ENCODE measurements at places on chromosomes 12 and 14. TPM values are rescaled to one million over a fixed set of nuclear protein-coding genes. Genes with fewer than 3 reads are reported as not detected.

- no peak for DNase-seq
Measured at GRCh38 chr14:70788898-70789297, 20.4 kb downstream of the MAP3K9 start.

DNA sequence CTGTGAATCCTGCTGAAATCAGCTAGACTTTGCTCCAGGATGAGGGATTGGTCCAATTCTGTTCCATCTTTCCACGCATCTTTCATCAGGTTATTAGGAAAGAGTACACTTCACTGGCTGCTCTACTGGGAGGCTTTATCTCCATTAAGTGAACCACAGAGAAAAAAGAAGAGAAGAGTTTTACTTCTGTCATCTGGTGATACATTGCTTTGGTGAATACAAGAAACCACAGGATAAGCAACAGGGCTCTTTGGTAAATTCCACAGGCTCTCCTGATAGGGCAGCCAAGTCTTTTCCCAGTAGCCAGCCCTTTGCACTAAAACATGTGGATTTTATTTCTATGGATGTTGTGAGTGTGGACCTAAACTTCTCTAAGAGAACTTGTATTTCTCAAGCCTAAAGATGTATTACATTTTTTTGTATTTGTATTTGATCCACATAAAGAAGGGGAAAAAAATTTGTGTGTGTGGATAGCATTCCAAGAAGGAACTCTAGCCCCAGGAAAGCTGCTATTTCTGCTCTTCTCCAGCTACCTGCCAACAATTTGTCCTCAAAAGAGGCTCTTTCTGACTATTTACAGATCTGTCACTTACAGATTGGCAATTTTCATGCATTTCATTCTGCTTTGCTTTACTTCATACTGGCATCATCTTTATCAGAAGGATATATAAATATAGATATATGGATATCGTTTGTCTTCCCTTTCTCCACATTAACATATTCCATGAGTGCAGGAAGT, 1117.6 kb upstream of the TMEM132C start:
- peak; percentile 34 for DNase-seq

DNA sequence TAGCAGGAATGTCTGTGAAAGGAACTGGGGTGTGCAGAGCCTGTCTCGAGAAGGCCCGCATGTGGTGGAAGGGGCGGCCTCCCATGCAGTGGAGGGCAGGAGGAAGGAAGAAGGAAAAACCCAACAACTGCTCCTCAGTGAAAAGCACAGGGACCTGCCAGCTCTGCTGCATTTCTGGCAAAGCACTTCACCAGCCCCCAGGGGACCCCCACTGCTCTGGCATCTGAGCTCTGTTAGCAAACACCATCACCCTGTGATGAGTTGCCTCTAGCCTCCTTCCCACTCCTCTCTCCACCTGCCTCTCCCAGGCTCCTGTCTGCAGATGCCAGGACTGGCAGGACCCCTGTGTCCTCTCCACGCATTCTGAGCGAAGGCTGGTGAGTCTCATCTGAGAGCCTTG, 69.0 kb upstream of the DDX11 start:
- DNase-seq, result no peak

GRCh38 chr14:95268350-95268749, 51.4 kb downstream of the CLMN start:
- no peak for DNase-seq

DNA sequence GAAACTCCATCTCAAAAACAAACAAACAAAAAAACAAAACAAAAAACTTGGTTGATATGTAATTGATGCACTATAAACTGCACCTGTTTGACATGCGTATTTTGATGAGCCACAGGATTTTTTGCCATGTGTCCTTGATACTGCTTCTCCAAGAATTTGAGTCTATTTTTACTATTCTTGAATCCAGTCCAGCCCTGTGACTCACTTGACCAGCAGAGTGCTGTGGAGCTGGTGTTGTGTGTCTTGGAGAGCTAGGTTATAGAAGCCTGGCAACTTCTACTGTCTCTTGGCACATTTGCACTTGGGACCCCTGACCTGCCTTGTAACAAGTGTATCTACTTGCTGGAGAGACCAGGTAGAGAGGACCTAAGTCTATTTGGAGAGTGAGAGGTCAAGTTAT, 52.0 kb downstream of the KLRG1 start:
- peak; percentile 18 for DNase-seq

DNA sequence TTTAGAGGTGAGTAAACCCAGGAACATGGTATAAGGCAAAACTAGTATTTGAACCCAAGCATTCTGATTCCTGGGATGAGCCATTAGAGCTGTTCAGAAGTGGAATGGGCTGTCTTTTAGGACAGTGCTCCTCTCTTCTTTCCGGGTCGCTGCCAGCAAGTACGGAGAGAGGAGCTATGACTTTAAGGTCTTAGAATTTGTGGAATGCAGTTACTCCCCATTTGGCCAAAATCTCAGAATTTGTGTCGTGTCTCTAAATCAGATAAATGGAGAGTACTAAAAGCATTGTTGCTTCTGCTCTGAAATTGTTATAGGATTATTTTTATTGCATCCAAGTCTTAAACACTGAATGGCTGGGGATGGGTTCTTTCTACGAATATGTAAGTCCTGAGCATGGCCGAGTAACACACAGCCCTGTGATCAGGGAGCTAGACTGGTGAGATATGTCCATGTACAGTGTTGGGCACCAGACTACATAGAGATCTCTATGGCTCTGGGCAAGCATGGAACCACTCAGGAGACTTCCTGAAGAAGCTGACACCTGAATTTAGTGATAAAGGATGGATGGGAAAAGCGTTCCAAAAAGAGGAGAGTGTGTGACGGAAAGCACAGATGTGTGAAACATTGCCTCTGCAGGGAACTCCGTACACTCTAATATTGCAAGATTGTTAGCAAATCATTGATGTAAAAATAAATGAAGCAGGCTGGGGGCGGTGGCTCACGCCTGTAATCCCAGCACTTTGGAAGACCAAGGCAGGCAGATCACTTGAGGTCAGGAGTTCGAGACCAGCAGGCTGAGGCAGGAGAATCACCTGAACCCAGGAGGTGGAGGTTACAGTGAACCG, 184.7 kb downstream of the SRGAP1 start:
- DNase-seq, result peak; percentile 38

DNA sequence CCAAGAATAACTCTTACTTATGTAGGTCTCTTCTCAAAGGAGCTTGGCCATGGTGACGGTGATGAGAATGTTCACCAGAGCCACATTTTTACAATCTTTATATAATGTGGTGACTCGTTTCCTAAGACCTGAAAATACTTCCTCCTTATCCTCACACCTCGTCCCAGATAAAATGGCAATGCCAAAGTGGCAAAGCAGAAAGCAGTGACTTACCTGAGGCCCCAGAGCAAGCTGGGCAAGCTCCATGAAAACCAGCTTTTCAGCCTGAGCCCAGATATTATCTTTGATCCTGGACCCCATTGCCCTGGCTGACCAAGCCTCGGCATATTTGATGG, 173.6 kb upstream of the PRMT8 start:
- DNase-seq, result no peak

DNA sequence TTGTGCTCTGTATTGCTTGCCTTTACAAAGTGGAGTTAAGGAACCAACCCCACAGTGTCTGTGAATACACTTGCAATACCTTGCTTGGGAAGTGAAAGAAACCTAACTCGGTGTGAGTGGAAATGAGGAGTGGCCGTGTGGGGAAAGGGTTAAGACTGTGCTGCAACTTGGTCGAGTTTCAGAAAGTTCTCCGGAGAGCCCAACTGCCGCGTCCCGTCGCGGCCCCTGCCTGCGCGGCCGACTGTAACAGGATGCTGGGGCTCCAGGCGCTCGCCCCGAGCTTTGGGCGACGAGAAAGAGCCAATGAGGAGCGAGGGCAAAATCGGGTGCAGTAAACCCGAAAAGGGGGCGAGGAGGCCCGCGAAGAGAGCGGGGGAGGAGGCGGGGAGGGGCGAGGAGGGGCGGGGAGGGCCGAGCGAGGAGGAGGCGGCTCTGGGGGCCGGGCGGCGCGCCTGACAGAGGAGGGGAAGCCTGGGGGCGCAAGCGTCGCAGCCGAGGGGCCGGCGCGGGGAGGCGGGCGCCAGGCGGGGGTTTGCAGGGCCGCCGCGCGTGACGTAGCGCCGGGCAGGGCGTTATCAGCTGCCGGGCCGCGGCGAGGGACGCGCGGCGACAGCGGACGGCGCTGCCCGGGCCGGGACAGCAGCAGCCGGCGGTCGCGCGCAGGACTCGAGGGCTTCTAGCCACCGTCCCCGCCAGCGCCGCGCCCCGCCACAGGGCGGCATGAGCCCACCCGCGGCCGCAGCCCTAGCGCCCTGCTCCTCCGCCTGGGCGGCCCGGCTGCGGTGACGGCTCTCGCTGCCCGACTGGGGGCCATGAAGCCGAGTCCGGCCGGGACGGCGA, at the start of gene DACT1:
Gene DACT1, plus strand, starts transcription at position 572 of the 840 bp plus-strand sequence. Its CDS starts 241 bp downstream, at position 813.
- peak; percentile 78 for DNase-seq

OTUB2 gene
- 0.57 TPM for total RNA-seq

KCNC2 gene
- not detected for total RNA-seq

KLRB1 gene
- not detected for total RNA-seq

All from M059J (cell line).